ENCODE measurements at places on chromosomes 11 and 22.

- DNase-seq, result no peak
These were observed 583.3 kb upstream of the TENM4 start for GRCh38 chr11:80024119-80024518.

DNA sequence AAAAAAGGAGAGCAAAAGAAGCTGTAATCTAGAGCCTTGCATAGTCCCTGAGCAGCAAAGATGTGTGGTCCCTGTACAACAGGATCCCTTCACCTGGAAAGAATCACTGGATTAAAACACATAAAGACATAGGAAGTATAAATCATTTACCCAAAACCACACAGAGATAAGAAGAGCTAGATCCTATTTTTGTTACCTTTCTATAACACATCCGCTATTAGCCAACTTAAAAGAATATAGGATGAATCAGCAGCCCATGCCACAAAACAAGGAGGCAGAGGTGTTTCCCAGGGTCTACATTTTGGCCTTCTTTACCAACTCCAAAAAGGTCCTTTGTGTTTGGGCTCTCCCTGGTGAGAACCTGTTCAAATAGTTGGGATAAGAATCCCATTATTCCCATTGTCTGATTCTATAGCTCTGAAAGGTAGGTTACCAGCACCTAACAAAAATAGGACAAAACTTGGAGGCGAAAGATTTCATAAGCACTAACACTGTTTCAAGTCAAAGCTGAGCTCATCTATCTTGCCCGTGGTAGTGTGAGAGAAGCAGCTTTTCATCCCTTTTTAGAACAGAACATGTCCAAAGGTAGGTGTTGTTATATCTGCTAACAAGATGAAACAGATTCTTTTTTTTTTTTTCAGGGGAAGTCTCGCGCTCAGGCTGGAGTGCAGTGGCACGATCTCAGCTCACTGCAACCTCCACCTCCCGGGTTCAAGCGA is 26.8 kb downstream of the PAK1 start:
- DNase-seq, result no peak

- DNase-seq, result no peak
These were observed 564.7 kb downstream of the KCNA4 start for GRCh38 chr11:29452146-29452545.

- no peak for DNase-seq
These were observed 219.1 kb upstream of the CCDC179 start for GRCh38 chr11:23079382-23079813.

DNA sequence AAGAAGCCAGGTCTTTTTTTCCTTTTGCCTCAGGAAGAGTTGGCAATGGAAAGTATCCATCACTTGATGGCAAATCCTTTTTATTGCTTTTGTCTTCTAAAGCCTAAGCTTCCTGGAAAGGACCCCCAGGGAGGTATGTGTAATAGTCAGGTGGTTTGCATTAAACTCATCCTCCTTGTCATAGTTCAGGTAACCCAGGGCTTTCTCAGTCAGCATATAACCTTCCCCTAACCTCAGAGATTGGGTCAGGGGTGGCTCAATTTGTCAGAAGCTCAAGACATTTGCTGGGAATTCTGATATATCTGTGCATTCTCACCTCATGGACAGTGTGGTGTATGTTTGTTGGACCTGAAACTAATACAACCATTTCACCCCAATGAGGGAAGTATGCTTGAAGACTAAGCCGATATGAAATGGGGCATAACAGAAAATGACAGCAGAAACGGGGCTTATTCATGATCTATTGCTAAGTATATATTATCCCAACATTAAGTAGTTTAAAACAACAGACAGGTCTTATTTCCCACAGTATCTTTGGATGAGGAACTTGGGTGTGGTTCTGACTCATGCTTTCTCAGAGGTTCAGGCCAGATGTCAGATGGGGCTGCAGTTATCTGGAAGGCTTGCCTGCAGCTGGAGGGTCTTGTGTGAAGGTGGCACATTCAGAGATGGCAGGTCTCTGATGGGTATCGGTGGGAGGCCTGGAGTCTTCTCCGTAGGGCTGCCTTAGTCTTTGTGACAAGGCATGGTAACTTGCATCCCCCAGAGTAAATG is 135.8 kb upstream of the SPON1 start:
- no peak for DNase-seq

GRCh38 chr11:93838967-93839366 is 11.5 kb downstream of the VSTM5 start:
- no peak for DNase-seq

DNA sequence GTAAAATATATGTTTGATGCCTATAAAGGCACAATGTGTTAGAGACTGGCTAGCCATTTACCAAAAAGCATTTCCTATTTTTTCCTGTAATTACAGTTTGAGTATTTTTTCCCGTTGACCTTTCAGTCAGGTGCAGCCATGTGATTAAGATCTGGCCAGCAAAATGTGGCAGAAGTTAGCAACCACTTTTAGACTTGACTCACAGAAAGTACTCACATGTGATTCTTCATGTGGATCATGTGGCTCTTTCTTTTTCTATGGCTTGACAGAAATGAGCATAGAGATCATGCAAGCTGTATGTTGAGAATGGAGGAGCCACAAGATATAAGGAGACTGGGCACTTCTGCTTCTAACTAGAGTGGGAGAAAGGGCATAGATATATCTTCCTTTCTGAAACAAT is 27.3 kb upstream of the RAB38 start:
- DNase-seq, result no peak

Measured in activated CD4-positive, alpha-beta T cell treated with anti-CD3 and anti-CD28 coated beads, Interleukin-2, amount 50 U/mL, for 4 hours (primary cell).